ENCODE measurements at places on chromosomes 3 and 15.

DNA sequence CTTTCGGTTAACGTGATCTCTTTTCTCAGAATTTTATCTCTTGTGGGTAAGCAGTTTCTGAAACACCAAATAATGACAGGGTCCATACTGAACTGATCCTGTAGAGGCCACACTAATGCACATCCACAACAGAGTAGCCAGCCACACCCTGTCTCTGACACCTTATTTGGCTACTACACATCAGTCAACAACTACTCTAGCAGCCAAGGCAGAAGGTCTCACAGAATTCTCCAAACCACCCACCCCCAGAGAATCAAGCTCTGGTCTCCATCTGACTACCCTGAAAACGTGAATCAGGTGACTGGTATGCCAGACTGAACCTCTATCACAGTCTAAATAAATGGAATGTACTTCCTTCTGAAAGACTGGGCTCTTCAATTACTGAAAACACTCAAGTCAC lies 38.0 kb downstream of the EDC3 start:
- DNase-seq: no peak

DNA sequence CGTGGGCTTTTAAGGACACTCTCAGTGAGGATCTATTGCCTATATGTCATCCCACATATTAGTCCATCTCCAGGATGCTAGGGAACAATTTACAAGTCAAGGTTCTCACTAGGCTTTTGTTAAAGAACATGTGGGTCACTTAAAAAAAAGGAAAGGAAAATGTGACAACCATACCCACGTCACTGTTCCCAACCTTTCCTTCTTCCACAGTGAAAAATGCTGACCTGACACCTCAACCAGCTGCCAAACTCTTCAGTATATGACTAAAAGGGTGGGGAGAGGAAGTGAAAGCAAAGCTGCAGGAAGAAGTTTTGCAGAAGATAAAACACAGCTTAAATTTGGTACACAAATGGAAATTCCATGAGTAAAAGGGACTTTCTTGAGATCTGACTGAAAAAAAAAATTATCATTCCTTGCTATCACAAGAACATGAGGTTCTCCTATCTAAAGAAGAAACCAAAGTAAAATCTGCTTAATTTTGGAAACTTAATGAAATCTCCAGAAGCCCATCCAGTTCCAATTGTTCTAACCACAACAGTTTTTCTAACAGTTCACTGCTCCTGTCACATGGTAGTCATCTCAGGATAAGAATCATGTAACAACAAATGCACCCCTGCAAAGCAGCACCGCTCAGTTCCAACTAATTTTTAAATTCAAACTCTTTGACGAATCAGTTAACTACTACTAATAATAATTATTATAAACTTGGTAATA lies 117.0 kb upstream of the TSPAN3 start:
- DNase-seq: no peak

- no peak for DNase-seq
Measured at GRCh38 chr3:167798443-167798842, 62.9 kb downstream of the SERPINI1 start.

GRCh38 chr3:108728934-108729333 lies 28.3 kb downstream of the RETNLB start:
- DNase-seq: no peak

DNA sequence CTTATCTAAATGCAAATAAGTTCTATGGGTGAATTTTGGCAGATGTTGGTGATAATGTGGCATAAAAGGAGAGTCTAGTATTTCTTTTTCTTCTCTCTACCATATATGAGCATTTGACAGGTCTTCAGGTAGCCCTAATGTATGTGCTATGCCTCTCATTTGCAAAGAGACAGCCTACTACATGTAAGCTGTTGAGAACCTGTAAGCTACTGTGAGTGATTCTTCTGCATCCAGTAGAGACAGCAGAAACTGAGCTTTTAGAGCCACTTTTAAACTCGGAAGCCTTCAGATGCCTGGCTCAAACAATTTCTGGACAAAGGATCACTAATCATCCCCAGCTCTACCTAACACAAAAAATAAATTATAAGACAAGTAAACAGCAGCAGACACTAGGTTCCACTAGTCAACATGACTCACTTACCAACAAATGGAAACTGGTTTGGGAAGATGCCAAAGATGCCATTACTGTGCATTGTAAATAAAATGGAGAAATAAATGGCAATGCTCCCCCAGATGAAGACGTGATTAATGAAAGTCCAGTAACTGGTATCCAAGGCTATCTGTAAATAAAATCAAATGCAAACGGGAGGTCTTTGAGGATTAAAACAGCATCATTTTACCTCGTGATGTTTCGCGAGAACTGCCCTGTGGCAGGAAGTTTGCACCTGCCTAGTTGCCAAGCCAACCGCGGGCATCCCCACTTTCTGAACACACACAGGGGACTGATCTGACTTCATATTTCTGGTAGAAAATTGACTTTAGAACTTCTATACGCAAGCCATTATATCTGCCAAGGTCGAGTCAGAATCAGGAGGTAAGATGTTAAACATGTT lies 245.3 kb downstream of the DTWD1 start:
- DNase-seq: no peak

- DNase-seq: no peak
Measured at GRCh38 chr3:97736928-97737327, 27.6 kb upstream of the ARL6 start.

DNA sequence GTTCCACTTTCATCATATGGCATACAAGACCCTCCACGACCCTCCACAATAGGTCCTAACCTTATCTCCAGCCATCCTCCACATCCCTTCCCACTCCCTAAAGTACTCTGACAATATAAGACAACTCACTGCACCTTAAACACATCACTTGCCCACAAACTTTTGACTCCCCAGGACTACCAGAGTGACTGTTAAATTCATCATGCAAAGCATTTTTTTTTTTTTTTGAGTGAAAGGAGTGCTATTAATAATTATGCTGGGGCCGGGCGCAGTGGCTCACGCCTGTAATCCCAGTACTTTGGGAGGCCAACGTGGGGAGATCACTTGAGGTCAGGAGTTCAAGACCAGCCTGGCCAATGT lies 55.8 kb downstream of the OSBPL10 start:
- DNase-seq: no peak

DNA sequence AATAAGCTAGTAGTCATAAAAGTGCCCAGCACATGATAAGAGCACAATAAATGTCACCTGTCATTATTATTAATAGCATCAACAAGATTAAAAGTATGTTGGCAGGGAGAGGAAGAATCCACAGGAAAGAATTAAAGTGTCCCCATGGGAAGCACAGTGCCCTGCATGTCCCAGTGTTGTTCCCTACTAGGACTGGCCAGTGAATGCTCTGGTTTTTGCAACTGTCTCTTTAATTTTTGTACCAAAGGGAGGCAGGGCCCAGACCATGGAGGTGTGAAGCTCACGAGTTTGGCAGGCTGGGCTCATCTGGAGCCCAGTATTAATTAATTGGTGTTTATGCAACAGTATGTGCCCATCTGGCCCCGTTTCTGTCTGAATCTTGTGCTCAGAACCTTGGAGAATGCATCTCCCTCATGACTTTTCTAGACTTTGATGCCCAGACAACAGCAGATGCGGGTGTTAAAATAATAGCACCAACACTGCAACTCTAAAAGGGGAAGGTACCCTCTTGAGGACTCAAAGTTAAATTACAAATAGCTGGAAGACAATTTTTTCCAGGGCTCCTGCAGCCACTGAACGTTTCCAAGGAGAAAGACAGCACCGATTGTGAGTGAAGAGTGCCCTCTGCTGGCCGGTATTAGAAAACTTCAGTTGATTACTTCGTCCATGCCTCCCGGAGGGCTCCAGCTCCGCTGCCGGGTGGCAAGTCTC lies 71.9 kb upstream of the SPATA12 start:
- DNase-seq: peak; percentile 91

- DNase-seq: no peak
Measured at GRCh38 chr3:63845215-63845614, 18.4 kb downstream of the THOC7 start.

- DNase-seq: no peak
Measured at GRCh38 chr15:52523192-52523591, 5.5 kb downstream of the MYO5A start.

DNA sequence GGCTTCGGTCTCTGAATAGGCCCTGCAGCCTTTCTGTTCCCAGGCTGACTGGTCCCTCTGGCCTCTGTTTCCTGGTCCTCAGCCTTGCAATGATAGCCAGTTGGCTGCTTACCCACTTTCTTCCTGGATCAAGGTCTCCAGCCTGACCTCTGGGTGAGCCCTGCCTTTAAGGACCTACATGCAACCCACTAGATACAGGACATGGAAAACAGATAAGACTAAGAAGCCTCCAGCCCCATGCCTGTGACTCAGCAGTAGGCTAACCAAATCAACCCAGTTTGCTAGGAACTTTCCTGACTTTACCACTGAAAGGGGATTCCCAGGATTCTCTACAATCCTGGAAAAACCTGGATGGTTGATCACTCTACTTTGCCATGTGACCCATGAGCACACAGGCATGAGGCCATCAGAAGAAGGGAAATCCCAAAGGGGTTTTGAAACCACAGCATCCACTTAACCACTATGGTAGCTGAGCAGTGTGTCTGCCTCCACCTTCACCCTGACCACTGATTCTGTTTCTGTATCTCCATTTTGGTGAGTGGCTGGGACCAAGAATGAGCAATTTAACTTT lies 188.1 kb downstream of the CHST2 start:
- no peak for DNase-seq

Measured in NCI-H1694 treated with DMSO at 0.1 percent for 48 hours (cell line).